ENCODE measurements at places on chromosomes 1 and 21.

GRCh38 chr1:29640428-29640785 lies 404.1 kb downstream of the PTPRU start:
- DNase-seq: no peak
- no peak overlapping the region for H3K4me3 ChIP-seq
- no peaks in the 10 kb centered on the region for H3K4me1 ChIP-seq
- H3K27ac ChIP-seq: no peak overlapping the region
- no peaks in the 10 kb centered on the region for H3K36me3 ChIP-seq

DNA sequence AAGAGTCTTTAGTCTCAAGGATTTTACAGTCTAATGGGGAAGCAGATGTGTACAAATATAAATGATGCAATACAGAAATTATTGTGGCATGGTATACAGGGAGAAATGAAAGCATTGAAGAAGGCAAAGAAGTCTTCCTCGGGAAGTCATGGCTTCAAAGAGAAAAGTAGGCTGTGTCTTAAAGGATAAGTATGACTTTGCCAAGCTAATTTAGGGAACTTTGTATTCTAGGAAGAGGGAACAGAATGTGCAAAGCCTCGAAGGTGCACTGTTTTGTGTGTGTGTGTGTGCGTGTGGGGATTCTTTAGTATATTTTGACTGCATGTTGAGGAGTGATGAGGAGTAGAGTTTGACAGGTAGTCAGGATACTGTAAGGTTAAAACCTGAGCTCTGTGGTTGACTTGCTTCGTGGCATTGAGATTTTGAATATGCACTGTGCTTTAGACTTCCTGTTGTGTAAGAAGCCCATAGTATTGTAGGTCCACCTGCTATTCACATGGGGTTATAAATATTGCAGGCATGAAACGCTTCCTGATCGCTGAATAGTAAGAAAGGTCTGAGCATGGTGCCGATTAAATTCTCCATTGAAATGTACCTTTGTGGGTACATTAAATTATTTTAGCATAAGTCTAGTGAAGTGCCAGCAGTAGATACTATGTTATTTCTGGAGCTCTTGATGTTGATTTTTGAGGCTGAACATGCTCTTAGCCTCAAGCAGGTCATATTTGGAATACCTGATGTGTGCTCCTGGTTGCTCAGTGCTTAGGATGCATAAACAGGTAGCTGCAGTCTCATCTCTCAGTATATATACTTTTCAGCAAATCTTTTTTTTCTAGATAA lies 8.0 kb downstream of the SMAP2 start:
- H3K27ac ChIP-seq: no peak overlapping the region
- no peak overlapping the region for H3K4me3 ChIP-seq
- no peaks in the 10 kb centered on the region for H3K27me3 ChIP-seq
- DNase-seq: no peak
- no peaks in the 10 kb centered on the region for H3K36me3 ChIP-seq
- peaks cover 43% of the 10 kb centered on the region for H3K4me1 ChIP-seq

GRCh38 chr1:42721926-42722325 lies 18.1 kb downstream of the CLDN19 start:
- H3K27me3 ChIP-seq: no peaks in the 10 kb centered on the region
- no peak for DNase-seq
- no peak overlapping the region for H3K4me3 ChIP-seq

GRCh38 chr1:33610864-33611455 lies 138.5 kb downstream of the ZSCAN20 start:
- no peak overlapping the region for H3K4me3 ChIP-seq
- H3K27ac ChIP-seq: no peak overlapping the region
- H3K4me1 ChIP-seq: peaks cover 8% of the 10 kb centered on the region
- no peaks in the 10 kb centered on the region for H3K27me3 ChIP-seq
- DNase-seq: no peak

All from tibial nerve (tissue), 4 donors.